Stimulated activated CD8-positive, alpha-beta memory T cell treated with anti-CD3 and anti-CD28 coated beads, Interleukin-2, amount 100 ng/mL, for 48 hours (primary cell): ENCODE measurements at places on chromosomes 11 and 22.

DNA sequence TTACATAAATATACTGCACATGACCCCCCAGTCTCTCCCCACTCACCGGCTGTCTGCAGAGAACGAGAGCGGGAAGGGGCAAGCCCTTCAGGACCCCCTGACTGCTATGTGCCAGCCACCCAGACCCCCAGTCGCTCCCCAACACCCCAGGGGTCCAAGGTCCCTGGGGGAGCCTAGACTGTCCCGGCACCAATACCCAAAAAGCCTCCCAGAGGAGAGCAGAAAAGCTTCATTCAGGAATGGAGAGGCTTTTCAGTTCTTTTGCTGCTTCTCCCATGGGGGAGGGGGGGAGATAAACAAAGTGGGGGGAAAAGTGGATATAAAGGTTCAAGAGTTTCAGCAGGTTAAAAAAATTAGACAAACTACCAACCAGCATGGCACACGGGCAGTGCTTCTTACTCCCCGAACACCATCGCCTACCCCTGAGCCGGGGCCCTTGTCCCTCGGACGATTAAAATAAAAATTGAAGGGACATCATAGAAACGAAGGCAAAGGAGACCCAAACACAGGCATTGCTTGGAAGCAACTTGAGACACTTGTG lies 1.3 kb downstream of the CSNK1E start:
- no peak for DNase-seq

DNA sequence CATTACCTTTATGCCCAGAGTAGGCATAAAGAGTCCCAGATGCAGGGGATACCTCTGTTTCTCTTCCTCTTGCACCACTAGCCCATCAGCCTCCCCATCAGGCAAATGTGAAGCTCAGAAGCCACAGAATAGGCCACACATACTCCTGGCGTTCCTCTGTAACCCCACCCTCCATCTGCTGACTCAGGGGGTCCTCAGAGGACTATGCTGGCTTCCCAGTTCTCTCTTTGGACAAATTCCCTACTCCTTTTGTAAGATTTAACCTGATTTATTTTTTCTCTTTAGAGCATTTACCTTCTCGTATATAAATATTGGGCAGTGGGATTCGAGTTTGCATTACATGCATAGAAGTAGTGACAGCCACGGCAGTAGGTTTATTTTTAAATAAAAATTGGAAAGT lies 262.3 kb upstream of the CADM1 start:
- DNase-seq: no peak

- DNase-seq: no peak
These were observed 103.3 kb downstream of the PDE3B start for GRCh38 chr11:14746857-14747395.

DNA sequence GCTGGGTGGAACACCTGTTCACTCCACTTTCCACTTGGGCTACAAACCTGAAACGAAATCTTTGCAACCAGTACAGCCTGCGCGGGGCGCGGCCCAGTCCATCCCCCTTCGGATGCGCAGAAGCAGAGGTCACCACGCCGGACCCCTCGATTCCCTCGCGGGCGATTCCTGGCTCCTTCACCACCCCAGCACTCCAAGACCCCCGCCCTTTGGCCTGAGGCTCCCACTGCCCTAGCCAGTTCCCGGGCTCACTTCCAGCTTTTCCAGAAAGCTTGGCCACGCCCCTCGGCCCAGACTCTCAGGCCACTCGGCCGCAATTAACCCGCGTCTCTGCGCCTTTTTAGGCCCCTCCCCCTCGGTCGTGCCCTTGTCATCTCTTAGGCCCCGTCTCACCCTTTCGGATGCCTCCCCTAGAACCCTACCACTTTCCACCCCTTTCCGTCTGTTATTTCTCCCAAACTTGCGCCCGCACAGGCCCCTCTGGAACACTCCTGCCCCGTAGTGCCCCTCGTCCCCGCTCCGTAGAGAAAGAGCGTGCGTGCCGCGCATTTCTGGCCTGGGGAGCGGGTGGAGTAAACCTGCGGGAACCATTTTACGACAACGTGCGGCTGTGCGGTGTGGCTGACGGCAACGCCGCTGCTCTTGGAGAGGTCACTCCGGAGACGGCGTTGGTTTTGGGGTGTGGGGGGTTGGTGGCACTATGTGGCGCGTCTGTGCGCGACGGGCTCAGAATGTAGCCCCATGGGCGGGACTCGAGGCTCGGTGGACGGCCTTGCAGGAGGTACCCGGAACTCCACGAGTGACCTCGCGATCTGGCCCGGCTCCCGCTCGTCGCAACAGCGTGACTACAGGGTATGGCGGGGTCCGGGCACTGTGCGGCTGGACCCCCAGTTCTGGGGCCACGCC lies at the start of gene DLAT:
Gene DLAT (plus strand): TSS at position 636 of the 906 bp plus-strand sequence. CDS start 65 bp downstream, at position 701.
- DNase-seq: peak; percentile 77

DNA sequence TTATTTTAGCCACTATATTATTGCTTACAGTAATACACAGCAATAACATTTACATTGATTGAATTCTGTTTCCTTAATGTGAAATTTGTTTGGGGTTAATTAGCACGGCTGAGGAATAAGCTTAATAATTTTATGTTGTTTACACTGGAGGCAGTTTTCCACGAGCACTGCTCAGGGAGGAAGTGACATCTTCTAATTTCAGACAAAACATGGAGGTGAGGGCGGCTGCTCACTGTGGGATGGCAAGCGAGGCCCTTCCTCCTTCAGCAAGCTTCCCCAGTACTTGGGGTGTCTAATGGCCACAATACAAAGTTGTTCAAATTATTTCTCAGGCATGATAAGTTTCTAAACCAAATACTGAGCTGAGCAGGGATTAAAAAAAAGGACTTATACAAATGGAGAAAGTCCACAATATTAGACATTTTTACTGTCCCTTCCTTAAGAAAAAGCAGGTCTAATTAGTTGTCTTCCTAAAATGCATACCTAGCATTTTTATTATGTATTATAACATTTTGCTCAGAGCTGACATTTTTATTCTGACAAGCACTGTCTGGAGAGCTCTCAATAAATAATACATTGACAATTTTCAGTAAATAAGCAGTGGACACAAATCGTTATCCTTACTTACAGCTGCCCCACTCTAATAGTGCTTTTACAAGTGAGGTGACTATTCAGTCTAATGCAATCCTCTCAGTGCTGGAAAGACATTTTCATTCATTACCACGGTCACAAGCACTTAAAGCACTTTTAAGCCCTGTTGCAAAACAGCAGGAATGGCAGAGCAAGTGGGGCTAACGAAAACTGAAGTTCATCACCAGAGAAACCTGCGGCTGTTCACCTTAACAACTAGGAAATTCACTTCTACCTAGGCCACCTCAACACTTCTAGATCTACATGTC lies 56.2 kb downstream of the SOX6 start:
- DNase-seq: no peak

DNA sequence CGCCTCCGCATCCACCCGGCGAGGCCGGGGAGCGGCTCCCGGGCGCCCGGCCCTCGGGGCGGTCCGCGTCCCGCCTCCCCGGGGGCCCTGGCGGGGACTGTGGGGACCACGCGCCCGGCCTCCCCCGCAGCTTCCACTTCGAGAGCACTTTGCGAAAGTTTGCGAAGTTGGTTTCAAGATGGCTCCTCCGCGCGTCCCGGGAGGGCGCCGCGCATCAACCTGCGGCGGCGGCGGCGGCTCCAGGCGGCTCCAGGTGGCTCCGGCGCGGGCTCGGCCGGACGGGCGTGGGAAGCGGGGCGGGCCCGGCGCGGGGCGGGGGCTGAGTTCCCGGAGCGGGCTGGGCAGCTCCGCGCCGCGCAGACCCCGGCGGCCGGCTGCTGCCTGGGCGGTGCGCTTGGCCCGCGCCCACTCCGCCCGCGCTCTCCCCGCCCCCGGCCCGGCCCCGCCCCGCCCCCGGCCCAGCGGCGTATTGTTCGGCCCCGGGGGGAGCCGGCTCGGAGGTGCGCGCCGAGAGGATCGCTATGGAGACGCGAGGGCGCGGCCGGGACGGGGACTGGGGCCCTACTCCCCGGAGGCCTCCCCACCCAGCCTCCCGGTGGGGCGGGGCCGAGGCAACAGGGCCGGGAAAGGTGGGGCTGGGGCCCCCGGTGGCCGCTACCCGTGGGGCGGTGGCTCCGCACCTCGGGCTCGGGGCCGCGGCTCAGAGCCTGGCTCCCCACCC lies at the start of gene CELSR1:
Gene CELSR1 (minus strand): TSS at position 396 of the 721 bp plus-strand sequence. CDS start 450 bp downstream, outside the sequence.
- DNase-seq: no peak

- no peak for DNase-seq
These were observed 70.2 kb downstream of the ZBTB16 start for GRCh38 chr11:114129699-114130098.

DNA sequence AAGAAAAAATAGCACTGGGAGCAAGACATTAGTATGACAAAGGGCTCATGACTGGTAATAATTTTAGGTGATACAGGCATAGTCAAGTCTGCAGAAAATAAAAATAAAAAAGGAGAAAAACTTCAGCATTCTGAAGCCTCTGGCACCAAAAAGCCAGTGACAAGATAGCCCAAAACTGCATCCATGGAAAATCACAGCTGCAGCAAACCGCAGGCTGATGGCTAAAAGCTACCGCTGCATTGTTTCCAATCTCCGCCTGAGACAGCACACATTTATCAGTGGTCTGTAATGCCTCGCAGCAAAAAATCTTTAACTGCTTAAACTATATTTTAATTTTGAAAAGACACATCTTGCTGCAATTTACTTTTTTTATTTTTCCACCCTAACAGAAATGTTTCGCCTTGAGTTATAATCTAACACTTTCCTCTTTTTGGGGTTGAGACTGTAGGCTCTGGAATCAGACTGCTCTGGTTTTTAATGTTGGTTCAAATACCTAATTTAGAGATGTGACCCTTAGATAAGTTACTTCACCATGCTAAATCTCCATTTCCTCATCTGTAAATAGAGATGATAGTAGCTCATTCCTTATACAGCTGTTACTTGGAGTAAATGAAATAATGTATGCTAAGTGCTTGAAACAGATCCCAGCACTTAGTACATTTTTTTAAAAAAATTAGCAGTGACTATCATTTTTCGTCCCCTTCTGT lies 42.0 kb upstream of the FIBIN start:
- DNase-seq: no peak

GRCh38 chr11:16280256-16280682 lies 76.1 kb downstream of the SOX6 start:
- no peak for DNase-seq

DNA sequence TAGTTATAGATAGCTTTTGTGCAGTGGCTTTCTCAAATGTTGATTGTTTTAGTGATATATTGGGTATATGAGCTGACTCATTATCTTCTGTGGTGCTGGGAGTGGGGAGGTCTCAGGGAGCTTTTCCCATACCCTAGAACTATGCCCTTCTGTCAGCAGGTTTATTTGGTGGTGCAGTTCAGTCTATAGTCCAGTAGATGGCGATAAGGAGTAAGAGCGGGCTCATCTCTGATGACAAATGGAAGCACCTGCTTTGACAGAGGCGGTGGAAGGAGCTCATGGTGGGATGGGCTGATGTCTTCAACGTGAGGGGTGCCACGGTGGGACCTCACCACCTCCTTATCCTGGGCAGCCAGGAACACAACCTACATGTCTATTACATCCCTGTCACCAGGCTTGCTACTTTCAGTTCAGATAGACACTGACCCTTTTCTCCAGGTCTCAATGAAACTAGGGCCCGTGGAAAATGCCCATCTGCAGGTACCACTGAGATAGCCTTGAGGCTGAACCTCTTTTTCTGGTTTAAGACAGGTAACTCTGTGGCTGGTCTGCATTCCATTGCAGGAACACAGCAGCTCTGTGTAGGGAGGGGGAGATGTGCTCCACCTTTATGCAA lies 13.0 kb upstream of the OR6A2 start:
- no peak for DNase-seq

GRCh38 chr11:2807801-2808241 lies 77.8 kb downstream of the CDKN1C start:
- DNase-seq: no peak

GRCh38 chr11:116651098-116651736 lies 121.6 kb downstream of the BUD13 start:
- no peak for DNase-seq

DNA sequence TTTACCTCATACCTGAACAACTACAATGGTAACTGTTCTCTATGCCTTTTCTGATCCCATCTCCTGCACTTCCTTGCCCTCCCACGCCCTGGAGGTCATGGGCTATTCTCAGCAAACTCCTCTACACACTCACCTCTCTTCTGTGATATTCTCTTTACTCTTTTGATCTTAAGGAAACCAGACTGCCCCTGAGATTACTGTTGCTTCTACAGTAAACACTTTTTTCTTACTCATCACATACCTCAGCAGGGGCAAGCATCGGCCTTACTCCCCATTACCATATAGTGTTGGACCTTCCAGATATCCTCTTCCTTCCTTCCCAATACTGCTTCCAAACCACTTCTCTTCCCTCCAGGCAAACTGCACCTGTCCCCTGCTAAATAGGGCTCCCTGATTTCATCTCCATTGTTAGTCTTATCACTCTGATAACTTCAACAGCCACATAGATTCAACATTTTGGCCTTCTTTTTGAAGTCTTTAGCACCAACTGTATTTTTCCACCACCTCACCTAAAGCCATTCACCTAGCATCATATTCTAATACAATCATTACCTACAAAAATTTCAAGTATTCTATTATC lies 141.2 kb downstream of the RBFOX2 start:
- no peak for DNase-seq

- DNase-seq: no peak
These were observed 770.6 kb upstream of the CCDC90B start for GRCh38 chr11:84056653-84057376.

- no peak for DNase-seq
These were observed 304.8 kb downstream of the ST3GAL4 start for GRCh38 chr11:126660321-126660720.

DNA sequence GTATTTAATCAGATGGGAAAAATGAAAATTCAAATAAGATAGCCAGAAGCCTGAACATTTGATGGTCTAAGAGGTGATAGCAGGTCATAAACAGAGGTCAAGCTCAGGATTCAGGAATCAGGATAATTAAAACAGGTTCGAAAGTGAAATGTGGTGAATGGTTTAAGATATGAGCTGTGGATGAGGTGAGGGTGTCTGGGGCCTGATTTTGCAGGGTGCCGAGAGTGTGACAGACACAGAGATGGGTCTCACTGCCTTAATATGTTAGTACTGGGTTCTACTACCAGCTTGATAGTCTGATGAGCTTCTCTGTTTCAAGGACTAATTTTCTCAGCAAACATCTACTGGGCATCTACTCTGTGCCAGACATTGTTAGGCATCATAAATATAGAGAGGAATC lies 19.9 kb upstream of the EMSY start:
- no peak for DNase-seq

- DNase-seq: no peak
These were observed 282.7 kb upstream of the PLET1 start for GRCh38 chr11:112543390-112543789.

DNA sequence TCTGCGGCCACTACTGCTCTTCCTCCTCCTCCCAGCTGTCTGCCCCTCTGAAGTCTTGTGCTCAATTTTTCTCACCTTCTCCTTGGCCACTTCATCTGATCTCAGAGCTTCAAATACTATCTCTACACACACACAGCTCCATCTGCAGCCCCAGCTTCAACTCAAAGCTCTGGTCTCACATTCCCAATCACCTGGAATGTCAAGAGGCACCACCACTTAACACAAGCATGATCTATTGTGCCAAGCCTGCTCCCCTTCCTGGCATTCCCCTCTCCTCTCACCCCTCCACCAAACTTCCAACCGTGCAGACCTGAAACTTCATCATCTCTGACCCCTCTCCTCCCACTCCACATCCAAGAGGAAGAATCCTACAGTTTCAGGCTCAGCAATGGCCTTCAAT lies 17.5 kb downstream of the NRXN2 start:
- no peak for DNase-seq

GRCh38 chr11:86719781-86720463 lies 47.5 kb upstream of the ME3 start:
- no peak for DNase-seq
